Panc1 (cell line): ENCODE measurements at places on chromosomes 11 and 22.

DNA sequence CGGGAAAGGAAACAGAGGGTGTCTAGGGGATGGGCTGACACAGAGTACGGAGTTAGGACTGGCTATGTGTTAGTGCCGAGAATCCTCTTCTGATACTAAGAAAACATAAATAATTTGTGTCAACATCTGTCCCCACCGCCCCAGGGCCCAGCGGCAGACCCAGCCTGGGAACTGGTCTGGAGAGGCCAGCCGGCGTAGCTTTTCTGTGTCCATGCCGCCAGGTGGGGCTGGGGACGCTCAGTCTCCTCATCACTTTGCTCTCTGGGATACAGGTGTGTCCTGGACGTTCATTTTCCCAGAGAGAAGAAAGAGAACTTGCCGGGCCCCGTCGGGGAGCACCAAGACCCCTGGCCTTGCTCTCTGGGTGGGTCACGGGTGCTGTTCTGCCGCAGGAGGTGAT lies 54.7 kb downstream of the WNT7B start:
- DNase-seq: no peak

DNA sequence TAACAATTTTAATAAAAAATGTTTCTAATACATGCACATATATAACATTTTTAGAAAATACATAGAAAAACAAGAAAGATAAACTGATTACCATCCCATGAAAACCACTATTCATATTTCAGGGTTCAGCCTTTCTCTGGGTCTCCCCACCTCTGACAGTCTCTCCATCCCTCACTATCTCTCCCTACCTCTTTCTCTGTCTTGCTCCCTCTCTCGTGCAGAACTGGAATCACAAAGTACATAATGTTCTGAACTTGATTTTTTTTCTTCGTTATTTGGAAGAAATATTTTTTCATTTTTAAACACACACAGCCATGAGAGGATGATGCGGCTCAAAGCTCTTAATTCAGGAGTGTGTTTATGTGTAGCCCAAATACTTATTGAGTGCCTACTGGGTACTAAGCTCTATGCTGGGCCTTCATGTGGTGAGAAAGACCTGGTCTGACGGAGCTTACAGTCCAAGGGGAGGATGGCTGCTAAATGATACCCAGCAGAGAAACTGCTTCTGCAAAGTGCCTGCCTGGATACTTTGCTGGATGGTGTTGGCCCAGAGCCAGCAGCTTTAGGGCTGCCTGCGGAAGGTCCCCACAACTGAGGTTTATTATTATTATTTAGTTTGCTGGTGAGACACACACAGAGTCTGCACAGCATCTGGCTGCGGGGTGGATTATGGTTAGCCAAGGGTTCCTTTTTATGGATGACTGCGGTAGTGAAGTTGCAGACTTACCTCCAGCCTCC lies 42.6 kb downstream of the SC5D start:
- no peak for DNase-seq

- no peak for DNase-seq
These were observed 11.3 kb downstream of the CECR2 start for GRCh38 chr22:17380359-17381087.

DNA sequence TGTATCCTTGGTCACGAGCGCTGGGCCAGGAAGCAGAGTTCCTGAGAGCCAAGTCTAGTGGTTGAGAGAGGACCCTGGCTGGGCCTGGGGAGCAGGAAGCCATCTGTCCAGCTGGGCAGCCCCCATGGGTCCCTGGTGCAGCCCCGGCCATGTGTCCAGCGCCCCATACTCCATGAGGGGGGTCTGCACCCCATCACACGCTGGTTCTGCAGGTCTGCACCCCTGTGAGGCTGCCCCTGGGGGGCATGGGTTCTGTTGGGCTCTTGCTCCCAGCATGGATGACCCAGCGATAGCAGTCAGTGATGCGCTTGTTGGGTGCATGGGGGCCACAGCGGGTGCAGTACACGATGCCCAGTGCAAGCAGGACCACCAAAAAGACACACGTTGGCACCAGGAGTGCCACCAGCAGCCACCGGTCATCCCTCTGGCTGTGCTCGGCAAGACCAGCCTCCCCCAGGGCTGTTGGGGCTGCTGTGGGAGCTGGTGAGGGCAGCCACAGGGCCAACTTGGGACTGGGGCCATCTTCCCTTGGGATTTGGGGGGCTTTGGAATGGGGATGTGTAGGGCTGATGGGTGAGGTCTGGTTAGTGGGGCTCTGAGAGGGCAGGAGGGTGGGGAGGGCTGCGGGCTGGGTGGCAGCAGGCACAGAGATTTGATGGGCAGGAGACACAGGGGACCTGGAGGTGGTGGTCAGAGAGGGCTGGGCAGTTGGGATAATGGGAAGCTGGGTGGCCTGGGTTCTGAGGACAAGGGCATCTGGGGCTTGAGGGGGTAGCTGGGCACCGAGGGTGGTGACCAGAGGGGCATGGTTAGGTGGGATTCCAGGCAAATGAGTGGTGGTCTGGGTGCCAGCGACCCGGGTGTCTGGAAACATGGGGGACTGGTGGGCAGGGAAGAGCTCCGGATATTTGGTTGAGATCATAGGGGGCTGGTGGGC lies 2.0 kb downstream of the CD248 start:
- DNase-seq: no peak

GRCh38 chr11:94134651-94135512 lies 6.2 kb downstream of the PANX1 start:
- DNase-seq: peak; percentile 69

DNA sequence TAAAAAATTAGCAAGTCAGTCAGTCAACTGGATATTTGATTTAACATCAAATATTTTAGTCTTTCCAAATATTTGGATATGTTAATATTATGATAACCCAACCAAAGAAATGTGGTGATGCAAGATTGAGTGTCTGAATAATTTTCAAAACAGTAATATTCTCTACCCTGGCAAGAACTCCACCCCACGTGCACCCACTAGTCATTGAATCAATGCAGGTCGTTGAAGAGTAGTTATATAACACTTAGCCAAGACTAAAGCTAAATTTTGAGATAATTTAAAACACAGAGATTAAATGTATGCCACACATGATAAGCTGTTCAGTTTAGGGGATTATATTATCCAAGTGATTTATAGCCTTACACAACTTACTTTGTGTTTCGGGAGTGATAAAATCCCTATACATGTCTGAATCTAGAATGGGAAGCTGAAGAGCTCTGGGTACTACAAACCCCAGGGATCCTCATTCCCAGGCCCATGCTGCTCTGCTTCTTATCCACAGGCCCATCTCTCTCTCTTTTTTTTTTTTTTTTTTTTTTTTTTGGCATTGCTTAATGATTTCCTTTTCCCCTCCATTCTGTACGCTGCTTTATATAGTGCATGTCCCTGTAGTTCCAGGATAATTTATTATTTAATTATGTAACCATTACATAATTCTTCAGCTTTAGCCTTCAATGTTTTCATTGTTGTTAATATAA lies 392.9 kb downstream of the NTM start:
- DNase-seq: no peak

GRCh38 chr22:17436382-17436980 lies 67.2 kb downstream of the CECR2 start:
- DNase-seq: no peak

GRCh38 chr22:44802071-44802700 lies 49.8 kb downstream of the ARHGAP8 start:
- no peak for DNase-seq

- no peak for DNase-seq
These were observed 14.0 kb downstream of the CAPN5 start for GRCh38 chr11:77080643-77081210.

GRCh38 chr11:3803726-3804495 lies 4.4 kb upstream of the PGAP2 start:
- DNase-seq: no peak

DNA sequence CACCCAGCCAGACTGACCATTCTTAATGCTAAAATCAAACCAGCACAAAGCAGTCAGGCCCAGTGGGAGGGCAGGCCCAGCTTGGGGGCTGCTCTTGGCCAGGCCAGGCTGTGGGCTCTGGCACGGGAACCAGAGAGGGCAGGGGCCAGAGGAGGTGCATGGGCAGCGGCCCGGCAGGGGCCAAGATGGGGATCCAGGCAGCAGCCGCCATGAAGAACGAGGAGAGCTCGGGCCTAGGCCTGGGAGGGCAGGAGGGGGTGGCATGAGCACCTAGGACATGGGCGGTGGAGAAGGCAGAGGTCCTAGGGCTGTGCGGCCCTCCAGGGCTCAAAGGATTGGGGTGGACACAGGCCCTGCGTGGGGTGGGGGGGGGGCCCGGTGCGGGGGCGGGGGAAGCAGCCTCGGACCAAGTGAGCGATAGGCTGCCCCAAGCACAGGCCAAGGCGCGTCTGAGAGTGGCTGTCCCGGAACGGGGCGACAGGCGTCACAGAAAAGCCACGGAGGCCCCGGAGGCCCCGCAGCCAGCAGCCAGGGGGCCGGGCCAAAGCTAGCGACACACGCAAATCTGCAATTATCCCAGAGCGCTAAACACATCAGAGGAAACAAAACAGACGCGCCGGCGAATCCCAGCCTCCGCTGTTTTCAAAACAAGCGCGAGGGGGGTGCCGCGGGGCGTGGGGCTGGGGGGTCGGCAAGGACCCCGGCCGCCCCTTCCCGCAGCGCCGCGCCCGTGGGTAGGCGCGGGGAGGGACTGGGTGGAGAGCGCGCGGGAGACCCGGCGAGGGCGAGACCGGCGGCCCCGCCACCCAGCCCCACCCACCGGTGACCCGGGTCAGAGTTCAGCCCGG lies 8.3 kb downstream of the PLXNB2 start:
- DNase-seq: no peak

DNA sequence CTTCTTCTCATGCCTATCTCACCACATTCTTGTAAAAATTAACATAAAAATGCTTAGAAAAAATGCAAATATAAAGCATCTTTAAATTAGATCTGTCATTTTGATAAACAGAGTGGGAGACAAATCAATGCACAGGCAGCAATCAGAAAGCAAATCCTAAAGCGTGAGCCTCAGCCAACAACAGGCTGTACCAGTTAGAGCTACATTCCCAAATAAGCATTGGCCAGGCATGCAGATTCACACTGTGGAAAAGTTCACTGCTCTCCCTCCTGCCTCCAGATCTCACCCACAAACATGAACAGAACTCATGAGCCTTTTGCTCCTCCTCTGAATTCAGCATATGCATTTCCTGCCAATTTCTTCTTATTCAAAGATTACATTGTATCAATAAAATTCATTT lies 115.2 kb upstream of the FAT3 start:
- DNase-seq: no peak

- no peak for DNase-seq
These were observed 46.4 kb downstream of the IGLL5 start for GRCh38 chr22:22933807-22934542.

DNA sequence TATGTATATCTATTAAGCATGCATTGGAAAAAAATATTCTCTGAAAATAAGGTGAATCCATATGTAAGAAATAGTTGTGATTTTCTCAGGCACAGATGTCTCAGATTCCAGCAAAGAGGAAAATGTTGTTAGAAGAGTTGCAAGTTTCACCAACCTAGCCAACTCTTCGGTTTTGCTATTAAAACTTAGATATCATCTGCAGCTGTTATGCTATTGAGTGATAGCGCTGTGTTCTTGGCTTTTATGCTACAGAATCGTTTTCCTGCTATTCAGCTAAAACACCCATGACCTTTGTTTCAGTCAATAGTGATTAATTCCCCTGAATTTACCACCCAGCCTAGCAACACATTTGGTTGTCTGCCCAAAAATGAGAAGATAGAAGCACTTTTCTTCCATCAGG lies 795.6 kb upstream of the ANO3 start:
- no peak for DNase-seq

GRCh38 chr11:114479331-114479730 lies 40.1 kb downstream of the REXO2 start:
- DNase-seq: no peak

DNA sequence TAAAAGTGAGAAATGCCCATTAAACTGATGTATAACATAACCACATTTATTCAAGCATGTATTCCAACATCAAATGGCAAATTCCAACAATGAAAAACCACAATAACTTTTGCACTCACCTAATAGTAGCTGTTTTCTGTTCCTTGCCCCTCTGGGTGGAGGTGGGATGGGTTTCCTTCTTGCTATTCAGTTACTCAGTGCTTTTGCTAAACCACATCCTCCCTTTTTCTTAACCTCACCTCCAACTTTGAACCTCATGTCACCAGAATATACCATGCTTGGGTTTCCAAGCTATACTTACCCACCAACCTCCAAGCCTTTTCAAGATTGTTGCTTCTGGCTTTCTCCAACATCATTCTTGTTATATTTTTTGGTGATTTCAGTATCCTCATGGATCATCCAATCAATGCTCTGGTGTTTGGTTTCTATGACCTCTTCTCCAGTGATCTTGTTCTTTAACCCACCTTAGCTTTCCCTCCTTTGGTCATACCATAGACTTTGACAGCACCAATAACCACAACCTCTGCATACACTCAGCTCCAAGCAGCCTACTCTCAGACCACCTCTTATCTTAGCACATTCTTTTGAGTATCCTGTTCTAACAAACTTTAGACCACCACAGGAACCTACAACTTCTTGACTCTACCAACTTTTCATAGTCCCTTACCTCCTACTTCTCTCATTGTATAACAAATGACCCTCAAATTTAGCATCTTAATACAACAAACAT lies 3.2 kb upstream of the CCDC15 start:
- no peak for DNase-seq

DNA sequence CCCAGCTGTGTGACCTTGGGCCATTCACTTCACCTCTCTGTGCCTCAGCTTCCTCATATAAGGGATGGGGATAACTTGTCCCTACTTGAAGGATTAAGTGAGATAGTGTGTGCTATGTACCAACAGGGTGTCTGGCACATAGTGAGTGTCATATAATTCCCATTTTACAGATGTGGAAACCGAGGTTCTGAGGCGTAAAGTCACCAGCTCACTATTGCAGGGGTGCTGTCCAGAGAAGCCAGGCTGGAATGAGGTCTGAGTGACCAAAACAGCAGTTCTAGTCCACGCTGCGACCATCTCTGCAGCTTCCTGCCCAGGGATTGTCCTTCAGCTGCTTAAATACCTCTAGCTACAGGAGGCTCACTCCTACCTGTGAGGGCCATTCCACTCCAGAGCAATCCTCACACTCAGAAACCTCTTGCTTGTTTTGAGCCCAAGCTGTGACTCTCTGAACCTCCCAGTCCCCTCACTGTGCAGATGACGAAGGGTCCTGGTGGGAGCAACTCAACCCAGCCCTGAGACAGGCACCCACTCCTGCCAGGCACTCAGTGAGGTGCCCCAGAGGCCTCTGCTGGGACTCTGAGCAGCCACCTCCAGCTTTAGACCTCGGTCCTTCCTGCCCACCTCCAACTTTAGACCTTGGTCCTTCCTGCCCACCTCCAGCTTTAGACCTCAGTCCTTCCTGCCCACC lies 5.8 kb downstream of the MB start:
- DNase-seq: no peak
